CD4-positive, alpha-beta T cell treated with Interferon alpha-2 for 1 hour (primary cell): ENCODE measurements at places on chromosomes 5 and 9.
A peak's percentile ranks its signal among the peaks of the same experiment; 100 is the strongest.

- no peak for DNase-seq
Observed at GRCh38 chr9:29773676-29774075, 2200.4 kb upstream of the C9orf72 start.

GRCh38 chr5:12777342-12777741 is 873.1 kb upstream of the CTNND2 start:
- no peak for DNase-seq

GRCh38 chr9:98191181-98191608 is 1.2 kb downstream of the CORO2A start:
- DNase-seq: no peak

DNA sequence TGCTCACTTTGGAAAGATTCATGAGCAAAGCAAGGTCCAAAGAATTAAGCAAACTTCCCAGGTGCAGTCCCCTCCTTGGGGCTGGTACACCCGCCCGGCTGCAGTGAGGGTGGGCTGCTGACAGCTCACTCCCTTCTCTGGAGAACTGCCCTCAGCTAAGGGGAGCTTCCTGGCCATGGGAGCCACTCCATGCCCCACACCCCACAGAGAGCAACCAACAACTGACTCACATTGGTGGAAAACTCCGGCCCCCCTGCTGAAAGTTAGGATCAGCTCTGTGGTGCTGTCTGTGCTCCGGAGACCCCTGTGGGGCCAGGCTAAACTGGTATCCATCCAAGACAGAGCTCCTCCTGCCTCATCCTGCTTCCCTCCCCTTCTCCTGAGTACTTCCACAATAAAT is 223.0 kb downstream of the GABBR2 start:
- DNase-seq: no peak

GRCh38 chr5:145778144-145778900 is 56.8 kb downstream of the PRELID2 start:
- no peak for DNase-seq

DNA sequence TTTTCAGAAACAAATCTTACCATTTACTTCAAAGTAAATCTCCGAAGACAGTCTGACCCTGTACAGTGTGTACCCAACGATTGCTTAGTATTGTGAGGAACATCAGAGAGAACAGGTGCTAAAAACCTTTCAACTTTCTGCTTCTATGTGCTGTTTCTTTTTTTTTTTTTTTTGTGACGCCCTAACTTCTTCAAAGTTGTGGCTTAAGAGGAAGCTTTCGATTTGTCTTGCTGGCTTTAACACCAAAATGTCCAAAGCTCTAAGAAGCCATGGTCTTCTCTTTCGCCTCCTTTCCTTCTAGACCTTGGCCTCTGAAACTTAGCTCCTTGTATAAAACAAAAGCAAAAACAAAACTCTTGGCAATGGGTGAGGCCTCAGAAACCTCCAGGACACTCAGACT is 1.2 kb downstream of the TNFSF8 start:
- DNase-seq: no peak

DNA sequence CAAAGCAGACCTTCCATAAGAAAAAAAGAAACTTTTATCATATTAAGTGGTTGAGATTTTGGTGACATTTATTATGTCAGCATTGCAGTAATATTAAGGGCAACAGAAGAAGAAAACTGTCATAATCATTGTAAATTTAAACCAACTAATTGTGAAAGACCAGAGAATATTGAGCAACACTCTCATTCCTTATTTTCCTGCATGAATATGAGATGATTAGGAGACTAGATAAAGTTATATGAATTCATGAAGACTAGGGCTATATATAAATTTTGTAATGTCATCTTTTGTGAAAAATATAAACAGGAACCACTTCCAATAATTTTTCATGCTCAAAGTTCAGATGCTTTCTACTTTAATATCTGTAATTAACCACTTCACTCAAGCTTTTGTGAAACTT is 974.5 kb upstream of the CDH10 start:
- no peak for DNase-seq

DNA sequence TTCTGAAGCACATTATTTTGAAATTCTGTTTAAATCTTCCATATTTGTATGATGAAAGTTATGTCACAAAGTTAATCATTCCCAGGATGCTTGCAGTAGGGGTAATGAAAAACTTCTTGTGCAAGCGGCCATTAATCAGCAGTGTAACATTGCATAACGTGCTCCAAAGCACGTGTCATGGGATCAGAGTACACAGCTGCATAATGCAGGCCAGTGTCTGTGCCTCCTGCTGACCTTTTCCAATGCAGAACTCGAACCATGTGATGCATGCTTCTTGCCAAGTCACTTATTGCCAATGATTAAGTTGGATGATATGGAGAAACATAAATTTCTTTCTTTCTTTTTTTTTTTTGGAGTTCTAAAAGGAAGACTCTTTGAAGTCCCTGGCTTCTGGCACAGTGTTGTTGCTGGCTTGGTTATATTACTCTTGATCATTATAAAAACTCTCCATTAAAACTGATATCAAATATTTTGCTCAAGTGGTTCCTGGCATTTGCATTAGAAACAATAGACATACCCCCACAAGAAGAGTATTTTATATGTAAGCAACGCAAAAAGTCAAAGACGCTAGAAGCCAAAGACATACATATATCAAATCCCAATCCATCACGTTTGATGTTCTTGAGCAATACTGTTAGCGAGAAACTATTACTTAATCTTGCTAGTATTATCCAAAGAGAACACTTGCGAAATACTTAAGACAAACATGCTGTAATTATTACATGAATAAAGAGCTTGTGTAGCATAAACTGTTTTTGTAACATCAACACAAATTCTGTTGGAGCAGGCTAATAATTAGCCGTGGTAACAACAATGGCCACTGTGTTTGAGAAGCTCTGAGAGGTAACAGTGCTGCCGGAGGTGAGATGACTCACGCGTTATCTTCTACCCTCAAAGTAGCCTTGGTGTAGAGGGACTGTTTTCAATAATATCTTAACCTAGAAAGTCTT is 164.2 kb downstream of the AUH start:
- DNase-seq: no peak

DNA sequence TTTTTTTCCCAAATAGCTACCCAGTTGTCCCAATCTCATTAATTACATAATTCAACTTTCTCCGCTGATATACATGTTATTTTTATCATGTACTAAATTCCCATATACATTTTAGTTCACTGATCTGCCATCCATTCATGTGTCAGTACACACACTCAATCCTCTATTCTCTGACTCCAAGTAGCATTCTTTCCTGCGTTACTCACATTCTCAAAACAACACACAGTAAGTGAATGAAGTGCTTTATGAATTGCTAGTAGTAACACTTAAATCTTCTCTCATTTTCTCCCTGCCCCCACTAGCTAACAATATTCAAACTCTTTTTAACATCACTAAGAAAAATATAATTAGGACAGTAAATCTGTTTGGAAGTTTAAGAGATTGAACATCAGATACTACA is 8.9 kb downstream of the ZNF366 start:
- no peak for DNase-seq

- DNase-seq: no peak
Observed at GRCh38 chr5:154860765-154861164, 2.3 kb downstream of the CNOT8 start.

GRCh38 chr5:68759593-68759992 is 334.2 kb upstream of the SLC30A5 start:
- DNase-seq: no peak

GRCh38 chr5:56465769-56466135 is 232.6 kb upstream of the ANKRD55 start:
- no peak for DNase-seq

DNA sequence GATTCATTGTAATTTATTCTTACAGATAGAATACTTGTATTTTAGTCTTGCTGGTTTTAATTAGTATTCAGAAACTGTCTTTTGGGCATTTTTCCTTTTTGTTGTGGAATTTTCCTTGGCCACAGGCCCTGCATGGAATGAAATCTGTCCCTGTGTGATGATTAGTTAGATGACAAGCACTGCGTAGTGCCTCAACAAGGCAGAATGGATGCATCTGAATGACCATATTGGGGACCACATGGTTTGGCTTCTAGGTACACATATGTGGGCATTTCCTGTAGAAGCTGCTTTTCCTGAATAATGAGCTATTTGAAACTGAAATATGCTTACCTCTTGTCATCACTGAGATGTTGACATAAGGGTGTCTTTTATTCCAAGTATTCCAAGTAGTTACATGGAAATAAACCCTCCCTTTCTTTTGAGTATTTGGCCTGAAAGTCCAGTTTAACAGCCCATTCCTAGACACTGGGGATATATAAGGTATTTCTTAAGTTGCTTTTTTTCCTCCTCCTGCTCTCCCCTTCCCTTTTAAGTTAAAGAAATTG is 147.3 kb downstream of the YTHDC2 start:
- DNase-seq: no peak

GRCh38 chr5:158056130-158056825 is 197.3 kb upstream of the CLINT1 start:
- DNase-seq: no peak

DNA sequence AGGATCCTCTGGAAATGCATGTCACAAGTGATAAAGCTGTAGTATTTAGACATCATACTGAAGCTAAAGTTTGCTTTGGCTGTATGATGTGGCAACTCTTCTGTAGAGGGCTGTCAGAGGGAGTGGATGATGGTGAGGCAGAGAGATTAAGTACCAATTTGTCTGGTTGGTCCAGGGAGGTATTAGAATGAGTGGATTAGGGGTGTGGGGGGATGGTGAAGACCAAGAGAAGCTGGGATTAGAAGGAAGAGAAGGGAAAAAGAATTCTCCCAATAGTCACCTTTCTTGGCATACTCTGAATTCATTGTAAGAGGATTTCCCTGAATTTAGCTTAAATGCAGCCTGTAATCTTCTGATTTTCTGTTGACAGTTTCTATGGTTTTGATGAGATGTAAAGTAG is 3.6 kb downstream of the PCDHAC2 start:
- DNase-seq: no peak

GRCh38 chr5:36701085-36701698 is 94.8 kb downstream of the SLC1A3 start:
- no peak for DNase-seq

DNA sequence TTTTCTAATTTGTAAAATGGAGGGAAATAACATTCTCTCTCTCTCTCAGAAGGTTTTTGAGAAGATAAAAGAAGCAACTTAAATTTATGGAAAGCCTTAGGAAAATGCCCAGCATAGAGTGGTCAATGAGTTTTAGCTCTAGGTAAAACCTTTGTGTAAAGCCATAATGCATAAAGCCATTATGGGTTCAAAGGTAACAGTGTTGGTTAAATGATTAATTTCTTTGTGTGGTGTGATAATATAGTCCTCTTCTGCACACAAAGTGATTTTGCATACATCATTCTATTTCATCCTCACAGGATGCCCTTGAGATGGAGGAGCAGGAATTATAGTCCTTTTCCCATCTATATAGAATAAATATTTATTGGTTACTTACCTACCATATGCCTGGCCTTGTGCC is 602.9 kb downstream of the CSNK1G3 start:
- DNase-seq: no peak

- no peak for DNase-seq
Observed at GRCh38 chr5:120533581-120533980, 69.5 kb downstream of the PRR16 start.

DNA sequence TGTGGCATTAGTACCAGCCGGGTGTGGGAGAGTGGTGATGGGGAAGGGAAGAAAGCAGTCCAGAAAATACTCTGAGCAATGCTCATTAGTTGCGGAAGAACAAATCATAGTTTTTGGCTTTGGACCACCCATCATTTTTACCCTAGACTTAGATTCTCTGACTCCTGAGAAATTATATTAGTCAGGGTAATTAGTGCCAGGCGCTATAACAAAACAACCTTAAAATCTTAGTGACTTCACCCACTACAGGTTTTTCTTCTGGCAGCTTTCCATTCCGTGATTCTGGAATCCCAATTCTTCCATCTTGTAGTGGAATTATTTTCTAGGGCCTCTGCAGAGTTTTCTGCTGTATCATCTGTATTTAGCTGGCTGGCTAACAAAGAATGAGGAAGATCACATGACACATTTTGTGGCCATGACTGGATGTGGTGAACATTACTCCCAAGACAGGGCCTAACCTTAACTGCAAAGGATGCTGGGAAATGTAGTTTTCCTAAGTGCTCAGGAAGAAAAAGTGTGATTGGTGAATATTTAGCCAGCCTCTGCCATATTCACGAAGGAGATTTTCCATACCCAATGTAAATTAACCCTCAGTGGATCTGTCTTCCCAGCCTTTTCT is 373.0 kb upstream of the MEF2C start:
- DNase-seq: no peak

GRCh38 chr5:40799258-40799657 is 1.1 kb upstream of the PRKAA1 start:
- no peak for DNase-seq

GRCh38 chr9:113516840-113517577 is 53.5 kb downstream of the RGS3 start:
- peak; percentile 67 for DNase-seq
